ENCODE measurements at places on chromosomes 5 and 9. TPM values are rescaled to one million over a fixed set of nuclear protein-coding genes. Genes with fewer than 3 reads are reported as not detected.

Gene IFNA13
- not detected for total RNA-seq

Gene AGTPBP1
- total RNA-seq = 68.0 TPM

Gene SMIM27
- 19.3 TPM for total RNA-seq

Gene FOXI1
- not detected for total RNA-seq

Gene PCDHAC2
- 1.5 TPM for total RNA-seq

Gene FRRS1L
- total RNA-seq = 3.0 TPM

Gene EIF4E1B
- not detected for total RNA-seq

Gene ADCY2
- total RNA-seq = 0.31 TPM

Gene PRUNE2
- total RNA-seq = 1.9 TPM

Gene GLRA1
- not detected for total RNA-seq

Gene FGF10
- not detected for total RNA-seq

DNA sequence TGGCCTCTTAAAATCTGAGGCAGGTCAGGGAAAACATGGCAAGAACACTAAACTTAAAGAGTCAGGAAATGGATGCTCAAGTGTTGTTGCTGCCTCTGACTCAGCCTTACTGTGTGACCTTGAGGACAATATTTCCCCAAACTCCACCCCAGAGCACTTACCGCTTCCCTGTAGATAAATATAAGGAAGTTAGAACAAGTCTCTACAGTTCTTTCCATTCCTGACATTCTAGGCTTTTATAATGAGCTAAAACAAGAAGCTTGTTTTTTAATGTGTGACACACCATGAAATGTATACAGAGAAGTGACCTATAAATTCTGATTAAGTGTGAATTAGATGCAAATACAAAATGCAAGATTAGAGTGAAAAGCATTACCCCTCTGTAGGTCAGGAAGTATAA lies 129.3 kb downstream of the GRIA1 start:
- H3K4me1 ChIP-seq = no peaks in the 10 kb centered on the region
- no peaks in the 10 kb centered on the region for H3K36me3 ChIP-seq
- no peak overlapping the region for H3K4me3 ChIP-seq
- no peak overlapping the region for H3K27ac ChIP-seq
- no peak for DNase-seq

GRCh38 chr5:127961763-127962145 lies 121.8 kb upstream of the SLC12A2 start:
- H3K27ac ChIP-seq = peak overlapping the region; percentile 61
- H3K36me3 ChIP-seq = no peaks in the 10 kb centered on the region
- DNase-seq = no peak
- H3K27me3 ChIP-seq = no peaks in the 10 kb centered on the region
- H3K4me1 ChIP-seq = peaks cover 58% of the 10 kb centered on the region
- H3K4me3 ChIP-seq = no peak overlapping the region

DNA sequence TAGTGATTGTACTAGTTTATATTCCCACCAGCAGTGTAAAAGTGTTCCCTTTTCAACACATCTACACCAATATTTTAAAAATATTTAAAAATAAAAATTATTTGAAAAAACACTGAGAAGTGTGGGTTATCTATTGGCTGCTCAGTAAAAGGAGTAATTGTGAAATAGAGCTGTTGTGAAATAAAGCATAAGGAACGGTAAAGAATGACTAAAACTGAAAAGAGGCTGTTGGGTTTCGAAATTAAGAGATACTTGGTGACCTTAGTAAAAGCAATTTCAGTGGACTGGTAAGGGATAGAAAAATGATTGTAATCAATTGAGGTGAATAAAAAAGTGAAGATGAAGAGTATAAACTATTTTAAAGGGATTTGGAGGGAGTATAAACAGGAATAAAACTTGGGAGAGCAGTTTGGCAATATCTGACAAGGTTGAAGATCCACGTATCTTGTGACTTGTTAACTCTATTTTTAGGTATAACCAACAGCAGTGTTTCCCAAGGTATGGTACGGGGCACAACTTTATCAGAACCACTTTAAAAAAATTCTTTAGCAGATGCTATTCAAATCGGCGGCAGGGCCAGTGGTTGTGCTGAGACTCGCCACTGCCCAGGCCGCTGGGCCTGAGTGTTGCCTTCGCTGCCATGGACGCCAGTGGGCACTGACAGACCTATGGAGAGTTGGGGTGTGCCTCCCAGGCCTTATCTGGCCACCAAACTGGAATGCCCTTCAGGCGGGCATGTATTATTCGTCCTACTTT lies 63.3 kb downstream of the TMEM38B start:
- H3K4me1 ChIP-seq = no peaks in the 10 kb centered on the region
- no peak overlapping the region for H3K4me3 ChIP-seq
- no peaks in the 10 kb centered on the region for H3K27me3 ChIP-seq
- no peak overlapping the region for H3K27ac ChIP-seq

DNA sequence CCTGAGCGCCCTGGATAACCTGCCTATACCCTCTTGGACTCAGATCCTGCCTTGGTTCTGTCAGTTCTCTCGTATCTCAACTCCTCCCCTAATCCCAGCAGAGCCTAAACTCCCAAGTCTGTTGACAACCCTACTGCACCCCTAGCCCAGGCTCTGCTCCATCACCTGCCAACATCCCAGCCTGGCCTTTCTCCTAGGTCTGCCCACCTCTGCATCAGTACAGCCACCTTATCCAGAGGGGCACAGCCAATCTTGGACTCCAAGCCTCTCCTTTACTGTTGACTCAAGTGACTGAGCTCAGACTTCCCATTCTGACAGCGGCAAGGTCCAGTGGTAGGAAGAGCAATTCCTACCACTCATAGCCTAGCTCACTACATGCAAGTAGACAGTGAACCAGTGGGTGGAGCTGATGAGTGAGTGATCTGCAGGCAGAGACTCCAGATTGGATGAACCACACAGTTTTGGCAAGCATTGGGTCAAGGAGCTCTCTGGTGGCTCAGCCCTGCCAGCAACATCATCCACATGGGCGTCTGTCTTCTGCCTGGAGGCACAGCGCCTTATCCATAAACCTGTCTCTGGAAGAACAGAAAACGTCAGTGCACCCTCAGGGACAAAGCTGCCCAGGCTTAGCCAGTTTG lies 26.5 kb downstream of the TRMO start:
- H3K27me3 ChIP-seq = no peaks in the 10 kb centered on the region
- peaks cover 8% of the 10 kb centered on the region for H3K4me1 ChIP-seq
- no peak overlapping the region for H3K4me3 ChIP-seq
- peaks cover 5% of the 10 kb centered on the region for H3K36me3 ChIP-seq

DNA sequence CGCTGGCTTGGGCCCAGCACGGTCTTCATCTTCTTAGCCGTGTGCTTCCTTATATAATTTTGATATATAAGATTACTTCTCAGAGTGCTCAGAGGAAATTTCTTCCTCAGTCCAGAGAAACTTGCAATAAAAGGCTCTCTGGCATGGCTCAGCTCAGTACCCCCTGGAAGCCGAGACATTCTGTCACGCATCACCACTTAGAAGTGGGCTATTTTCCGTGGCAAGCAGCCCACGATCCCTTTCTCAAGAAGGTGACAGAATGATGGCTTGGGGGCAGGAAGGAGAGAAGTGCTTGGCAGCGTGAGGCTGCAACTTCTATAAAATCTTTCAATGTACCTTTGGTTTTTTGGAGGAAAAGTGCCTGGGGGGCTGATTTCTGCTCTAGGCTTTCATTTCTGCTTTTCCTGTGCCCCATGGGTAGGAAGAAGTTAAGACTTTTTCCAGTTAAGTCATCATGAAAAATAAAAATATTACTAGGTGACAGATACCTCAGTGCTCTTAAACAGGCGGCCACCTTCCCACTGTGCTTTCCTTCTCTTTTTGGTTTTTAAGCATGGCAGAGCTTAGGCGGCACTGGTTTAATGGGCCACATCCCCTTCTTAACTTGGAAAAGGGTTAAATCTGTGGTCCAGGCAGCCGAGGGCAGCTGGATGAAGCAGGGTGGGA lies 104.6 kb downstream of the MVB12B start:
- H3K27ac ChIP-seq = no peak overlapping the region
- H3K27me3 ChIP-seq = no peaks in the 10 kb centered on the region
- no peaks in the 10 kb centered on the region for H3K4me1 ChIP-seq
- DNase-seq = no peak
- peaks cover 13% of the 10 kb centered on the region for H3K36me3 ChIP-seq

- H3K4me3 ChIP-seq = no peak overlapping the region
- no peaks in the 10 kb centered on the region for H3K4me1 ChIP-seq
- no peaks in the 10 kb centered on the region for H3K36me3 ChIP-seq
- no peaks in the 10 kb centered on the region for H3K27me3 ChIP-seq
Observed at GRCh38 chr5:79436821-79437220, 77.1 kb downstream of the HOMER1 start.

DNA sequence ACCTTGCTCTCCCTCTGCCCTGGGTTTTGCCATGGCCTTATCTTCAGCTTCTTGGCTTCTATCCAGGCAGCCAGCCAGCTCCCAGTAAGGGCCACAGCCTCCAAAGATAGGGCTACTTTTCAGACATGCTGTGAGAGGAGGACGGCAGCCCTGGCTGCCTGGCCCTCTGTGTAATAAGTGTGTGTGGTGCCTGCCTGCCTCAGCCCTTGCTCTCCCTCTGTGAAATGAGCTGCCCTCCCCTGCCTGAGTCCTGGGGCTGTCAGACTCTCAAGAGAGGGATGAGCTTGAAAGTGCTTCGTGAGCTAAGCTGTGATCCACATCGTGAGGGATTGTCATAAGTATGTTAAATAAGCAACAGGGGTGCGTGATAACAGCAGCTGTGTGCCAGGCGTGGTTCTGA lies 8.1 kb downstream of the NDST1 start:
- H3K27ac ChIP-seq = peak overlapping the region; percentile 80
- DNase-seq = no peak
- H3K4me1 ChIP-seq = peaks cover 83% of the 10 kb centered on the region
- peaks cover 9% of the 10 kb centered on the region for H3K36me3 ChIP-seq
- H3K4me3 ChIP-seq = no peak overlapping the region

GRCh38 chr9:124928116-124928515 lies 12.8 kb downstream of the GOLGA1 start:
- DNase-seq = no peak
- H3K4me1 ChIP-seq = no peaks in the 10 kb centered on the region
- H3K27ac ChIP-seq = no peak overlapping the region
- H3K4me3 ChIP-seq = no peak overlapping the region
- no peaks in the 10 kb centered on the region for H3K27me3 ChIP-seq

DNA sequence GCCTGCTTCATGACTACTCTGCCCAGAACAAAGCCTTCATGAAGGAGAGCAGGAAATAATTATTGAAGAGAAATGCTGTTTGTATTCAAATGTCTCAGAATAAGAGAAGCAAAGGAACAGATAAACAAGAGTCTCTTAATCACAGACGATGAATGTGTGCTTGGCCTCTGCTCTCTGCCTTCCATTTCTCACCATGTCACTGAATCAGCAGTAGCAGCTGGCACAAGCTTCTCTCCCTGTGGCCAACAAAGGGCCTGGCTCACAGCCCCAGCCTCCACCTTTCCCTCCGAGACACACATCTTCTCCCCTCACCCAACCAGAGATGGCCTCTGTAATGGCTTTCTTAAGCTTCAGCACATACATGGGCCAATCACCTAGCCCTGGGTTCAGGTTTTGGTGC lies 128.1 kb upstream of the SLIT3 start:
- no peak for DNase-seq
- no peaks in the 10 kb centered on the region for H3K36me3 ChIP-seq
- H3K27me3 ChIP-seq = no peaks in the 10 kb centered on the region
- no peak overlapping the region for H3K27ac ChIP-seq
- H3K4me1 ChIP-seq = peaks cover 5% of the 10 kb centered on the region

DNA sequence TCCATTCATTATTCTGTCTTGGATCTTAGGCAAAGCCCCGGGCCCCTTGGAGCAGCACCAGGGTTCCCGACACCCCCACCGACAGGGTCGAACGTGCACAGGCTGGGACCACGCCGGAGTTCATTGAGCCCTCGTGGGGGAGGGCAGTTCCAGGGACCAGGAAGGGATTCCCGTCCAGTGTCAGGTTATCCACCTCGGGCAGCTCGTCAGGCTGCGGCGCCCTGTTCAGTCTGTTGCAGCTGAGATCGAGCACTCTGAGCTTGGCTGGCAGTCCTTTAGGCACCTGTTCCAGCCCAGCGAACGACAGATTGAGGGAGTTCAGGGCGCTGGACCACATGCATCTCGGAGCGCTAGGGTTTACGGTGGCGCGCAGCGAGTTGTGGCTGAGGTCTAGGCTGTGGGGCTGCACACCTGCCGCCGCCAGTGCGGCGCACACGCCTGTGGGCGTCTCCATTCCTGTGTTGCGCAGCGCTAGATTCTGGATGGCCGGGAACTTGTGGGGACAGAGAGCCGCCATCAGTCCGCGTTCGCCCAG lies 1.1 kb downstream of the CD14 start:
- H3K4me1 ChIP-seq = peaks cover 12% of the 10 kb centered on the region
- peak overlapping the region; percentile 64 for H3K27ac ChIP-seq
- H3K4me3 ChIP-seq = peak overlapping the region; percentile 69
- H3K27me3 ChIP-seq = no peaks in the 10 kb centered on the region
- no peak for DNase-seq
- H3K36me3 ChIP-seq = no peaks in the 10 kb centered on the region

DNA sequence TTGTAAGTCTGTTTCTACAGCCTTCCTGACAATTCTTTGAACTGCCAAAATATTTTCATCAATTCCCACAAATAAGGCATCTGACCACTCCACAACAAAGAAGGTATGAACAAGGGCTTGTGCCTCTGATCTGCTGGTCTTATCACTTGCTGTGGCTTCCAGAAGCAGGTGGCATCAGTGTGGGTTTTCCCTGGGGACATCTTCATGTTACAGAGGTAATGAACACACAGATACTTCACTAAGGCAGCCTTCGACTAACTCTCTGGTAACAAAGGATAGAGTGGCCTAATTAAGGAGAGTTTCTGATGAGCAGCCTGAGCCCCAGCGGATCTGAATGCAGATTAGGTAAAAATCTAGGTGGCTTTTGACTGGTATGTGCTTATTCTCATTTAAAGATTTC lies 15.2 kb upstream of the ERAP2 start:
- no peak for DNase-seq
- no peaks in the 10 kb centered on the region for H3K27me3 ChIP-seq
- H3K4me1 ChIP-seq = no peaks in the 10 kb centered on the region
- H3K4me3 ChIP-seq = no peak overlapping the region

DNA sequence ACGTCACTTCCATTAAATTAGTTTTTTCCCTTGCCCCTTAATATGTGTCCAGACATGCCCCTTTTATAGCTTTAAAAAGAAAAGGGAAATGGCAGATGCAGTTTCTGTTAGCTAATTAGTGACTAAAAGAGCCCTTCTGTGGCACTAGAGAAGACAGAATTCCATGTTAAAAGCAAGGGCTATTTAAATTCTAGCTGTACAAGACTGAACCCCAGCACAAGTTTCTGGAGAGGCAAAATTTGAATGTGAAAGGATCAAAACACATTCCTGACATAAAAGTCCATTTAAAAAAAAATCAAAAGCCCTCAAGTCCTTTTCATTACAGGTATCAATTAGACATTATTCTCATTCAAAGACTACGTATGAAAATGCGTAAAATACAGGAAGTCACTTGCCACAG lies 78.7 kb downstream of the HAPLN1 start:
- no peaks in the 10 kb centered on the region for H3K4me1 ChIP-seq
- no peaks in the 10 kb centered on the region for H3K27me3 ChIP-seq
- DNase-seq = no peak
- H3K27ac ChIP-seq = no peak overlapping the region
- no peak overlapping the region for H3K4me3 ChIP-seq
- no peaks in the 10 kb centered on the region for H3K36me3 ChIP-seq
